HepG2 (cell line): ENCODE measurements at places on chromosomes 3 and 15.

DNA sequence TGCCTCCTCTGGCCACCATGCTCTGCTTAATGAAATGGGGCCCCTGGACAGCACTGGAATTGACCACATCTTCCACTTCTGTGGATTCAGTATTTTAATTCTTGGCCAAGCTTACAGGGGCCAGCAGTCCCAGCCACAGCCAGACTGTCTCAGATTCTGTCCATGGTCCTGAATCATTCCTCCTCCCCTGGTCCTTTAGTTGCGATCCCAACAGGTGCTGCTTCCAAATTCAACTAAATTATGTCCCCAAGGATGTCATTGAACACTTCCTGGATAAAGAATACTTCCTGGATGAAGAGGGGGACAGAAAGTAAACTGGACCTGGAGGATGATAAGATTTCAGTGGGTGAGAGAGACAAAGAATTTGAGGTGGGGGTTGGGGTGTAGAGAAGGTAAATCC is 111.1 kb upstream of the FOXB1 start:
- no peak for DNase-seq

DNA sequence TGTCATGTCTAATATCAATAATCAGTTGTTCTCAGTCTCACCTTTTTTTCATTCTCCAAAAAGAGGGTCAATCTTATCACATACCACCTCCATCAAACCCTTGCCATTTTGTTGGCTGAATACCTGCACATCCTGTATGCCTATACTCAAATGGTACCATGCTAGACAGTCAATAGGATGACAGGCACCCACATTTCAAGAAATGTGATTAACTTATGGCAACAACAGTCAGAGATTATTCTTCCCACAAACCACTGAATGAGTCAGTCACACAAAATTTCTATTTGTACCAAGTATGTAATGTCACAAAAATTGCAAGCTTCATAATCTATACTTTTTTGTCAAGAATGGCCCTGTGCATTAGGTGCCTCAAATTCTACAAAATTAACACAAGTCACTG is 5.1 kb upstream of the SLC27A2 start:
- no peak for DNase-seq

DNA sequence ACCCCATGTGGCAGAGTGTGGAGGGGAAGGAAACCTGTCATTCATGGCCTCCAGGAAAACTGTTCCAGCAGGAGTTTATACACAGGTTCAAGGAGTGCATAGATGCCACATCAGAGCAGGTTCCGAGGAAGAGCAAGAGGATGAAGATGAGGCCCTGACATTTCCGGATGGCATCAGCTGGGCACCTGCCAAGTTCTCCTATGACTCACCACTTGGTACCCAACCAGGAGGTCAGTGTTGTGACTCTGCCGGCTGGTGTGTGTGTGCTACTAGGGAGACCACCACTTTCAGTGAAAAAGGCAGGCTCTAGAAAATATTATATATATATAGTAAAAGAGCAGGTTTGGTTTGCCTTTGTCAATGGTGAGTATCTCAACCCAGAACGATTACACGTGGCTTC is 69.3 kb downstream of the NTRK3 start:
- no peak for DNase-seq

- DNase-seq, result no peak
Observed at GRCh38 chr15:84917452-84917851, 33.0 kb downstream of the SLC28A1 start.

DNA sequence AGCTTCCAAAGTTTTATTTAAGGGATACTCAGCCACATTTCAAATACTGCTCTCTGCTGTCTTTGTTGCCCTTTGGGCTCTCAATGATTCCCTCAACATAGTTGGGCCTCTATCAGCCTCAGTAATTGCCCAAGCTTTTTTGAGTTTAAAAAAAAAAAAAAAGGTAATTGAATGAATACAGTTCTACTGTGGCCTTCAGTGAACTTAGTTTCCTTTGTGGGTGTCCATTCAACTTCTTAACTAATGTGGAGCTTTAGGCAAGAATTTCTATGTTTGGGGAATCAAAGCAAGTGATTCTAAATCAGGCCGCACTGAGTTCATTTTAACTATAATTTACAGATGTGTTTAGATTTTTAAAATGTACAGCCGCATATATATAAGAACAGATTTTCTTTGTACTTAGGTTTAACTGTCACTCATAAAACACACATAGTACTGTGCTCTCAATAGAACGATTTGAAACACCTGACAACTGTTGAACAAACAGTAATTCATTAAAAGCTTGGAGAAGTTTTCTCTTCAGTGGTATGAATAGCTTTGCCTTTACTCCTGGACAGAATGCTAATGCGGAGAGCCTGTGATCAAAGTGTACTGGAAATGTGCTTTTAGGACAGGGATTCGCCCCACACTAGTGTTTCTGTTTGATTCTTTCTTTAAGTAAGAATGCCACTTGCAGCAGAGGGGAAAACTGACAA is 844.9 kb upstream of the SEMA6D start:
- DNase-seq, result no peak

- no peak for DNase-seq
Observed at GRCh38 chr3:1805331-1805730, 293.3 kb upstream of the CNTN4 start.

DNA sequence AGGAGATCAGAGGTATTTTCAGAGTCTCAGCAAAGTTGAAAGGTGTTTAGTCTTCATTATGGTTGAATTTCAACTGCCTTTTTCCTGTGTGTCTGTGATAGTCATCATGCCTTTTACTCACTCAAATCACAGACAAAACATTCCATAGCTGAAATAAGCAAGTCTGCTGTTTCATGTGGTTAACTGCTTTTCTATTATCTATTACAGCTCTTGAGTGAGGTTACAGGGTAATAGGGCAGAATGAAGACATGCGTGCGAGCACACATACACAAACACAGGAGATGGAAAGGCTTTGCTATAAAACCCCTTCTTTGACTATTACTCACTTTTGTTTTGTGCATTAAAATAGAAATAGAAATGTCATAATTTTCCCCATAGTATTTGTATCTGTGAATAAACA is 192.6 kb upstream of the RARB start:
- DNase-seq, result no peak

GRCh38 chr15:64070965-64071851 is 22.4 kb downstream of the CIAO2A start:
- DNase-seq, result peak; percentile 74

DNA sequence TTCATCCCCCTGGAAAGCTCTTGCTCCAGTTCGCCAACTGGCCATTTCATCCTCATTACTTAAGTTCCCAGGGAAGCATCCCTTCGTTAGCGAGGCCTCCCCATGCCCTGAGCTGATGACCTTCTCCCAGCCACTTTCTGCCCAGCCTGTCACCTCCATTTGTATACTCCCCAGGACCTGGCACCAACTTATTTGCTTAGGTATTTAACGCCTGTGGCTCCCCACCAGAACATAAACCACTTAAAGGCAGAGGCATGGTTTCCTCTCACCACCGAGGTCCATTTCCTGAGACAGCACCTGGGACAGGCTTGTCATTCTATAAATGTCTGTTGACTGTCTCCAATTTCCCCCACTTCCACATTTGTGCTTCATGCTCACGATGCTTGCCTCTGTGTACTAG is 189.0 kb downstream of the ZNF621 start:
- DNase-seq, result no peak

GRCh38 chr3:24420224-24420623 is 74.4 kb downstream of the THRB start:
- peak; percentile 21 for DNase-seq

GRCh38 chr3:178181784-178182183 is 354.5 kb upstream of the KCNMB2 start:
- no peak for DNase-seq

- no peak for DNase-seq
Observed at GRCh38 chr3:72553298-72553697, 294.9 kb downstream of the SHQ1 start.

DNA sequence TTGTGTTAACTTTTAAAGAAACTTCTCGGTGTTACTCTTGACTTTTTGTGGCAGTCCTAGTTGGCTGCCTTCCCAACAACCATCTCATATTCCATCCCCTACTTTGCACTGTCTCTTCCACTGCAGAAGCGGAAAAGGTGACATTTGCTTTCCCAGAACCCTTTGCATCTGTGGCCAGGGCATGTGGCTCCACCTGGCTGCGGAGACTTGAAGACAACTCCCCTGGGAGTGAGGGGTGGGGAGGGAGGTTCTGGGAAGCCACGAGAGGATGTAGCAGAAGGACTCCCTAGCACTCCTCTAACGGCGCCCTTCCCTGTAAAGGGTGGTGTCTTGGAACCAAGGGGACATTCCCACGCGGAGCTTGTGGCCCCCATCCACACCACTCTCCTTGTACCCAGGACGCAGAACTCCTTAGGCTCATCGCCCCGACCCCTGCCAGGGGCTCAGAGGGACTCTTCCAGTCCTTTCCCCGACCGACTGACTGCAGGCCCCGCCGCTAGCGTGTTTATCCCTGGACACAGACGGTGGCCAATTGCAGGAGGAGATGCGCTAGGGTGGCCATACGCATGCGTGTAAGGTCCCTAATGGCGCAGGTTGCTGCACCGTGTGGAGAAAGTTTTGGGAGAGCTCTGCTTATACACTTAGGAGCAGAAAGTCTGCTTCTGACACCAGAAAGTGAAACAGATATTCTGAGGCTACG is 33.2 kb upstream of the SECISBP2L start:
- no peak for DNase-seq

GRCh38 chr15:24848050-24848449 is 106.7 kb upstream of the SNRPN start:
- DNase-seq, result no peak

- no peak for DNase-seq
Observed at GRCh38 chr3:170802164-170803151, 67.5 kb downstream of the RPL22L1 start.

GRCh38 chr15:93239591-93239990 is 150.6 kb upstream of the RGMA start:
- DNase-seq, result no peak

DNA sequence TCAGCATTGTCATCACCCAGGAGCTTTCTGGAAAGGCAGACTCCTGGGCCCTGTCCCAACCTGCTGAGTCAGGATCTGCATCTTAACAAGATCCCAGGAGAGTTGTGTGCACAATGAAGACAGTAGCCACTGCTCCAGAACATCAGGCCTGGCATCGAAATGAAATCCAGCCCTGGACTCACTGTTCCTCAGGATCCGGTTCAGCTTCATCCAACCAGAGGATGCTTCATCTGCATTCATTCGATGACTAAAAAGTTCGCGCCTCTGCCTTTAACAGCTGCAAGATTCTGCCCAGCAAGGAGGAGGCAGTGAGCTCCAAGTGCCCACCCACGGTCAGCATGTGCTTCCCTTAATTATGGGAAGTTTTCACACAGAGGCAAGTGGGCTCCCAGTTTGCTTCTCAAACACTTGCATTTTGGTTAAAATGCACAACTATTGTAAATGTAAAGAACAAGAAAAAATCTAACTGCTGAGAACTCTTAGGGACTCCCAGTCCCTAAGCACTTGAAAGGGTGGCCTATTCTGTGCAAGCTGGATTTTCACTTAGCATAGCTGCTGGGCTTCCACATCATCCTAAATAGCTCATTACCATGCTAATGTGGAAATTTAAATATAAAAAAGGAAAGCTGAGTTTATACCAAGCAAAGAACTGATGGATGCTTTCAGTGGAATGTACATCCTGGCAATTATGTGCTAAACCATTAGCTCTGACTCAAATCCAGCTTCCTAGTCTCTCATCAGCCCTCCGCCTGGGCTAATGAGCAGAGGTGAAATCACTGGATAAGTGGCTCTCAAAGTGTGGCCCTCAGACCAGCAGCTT is 25.5 kb upstream of the ESYT3 start:
- DNase-seq, result no peak

DNA sequence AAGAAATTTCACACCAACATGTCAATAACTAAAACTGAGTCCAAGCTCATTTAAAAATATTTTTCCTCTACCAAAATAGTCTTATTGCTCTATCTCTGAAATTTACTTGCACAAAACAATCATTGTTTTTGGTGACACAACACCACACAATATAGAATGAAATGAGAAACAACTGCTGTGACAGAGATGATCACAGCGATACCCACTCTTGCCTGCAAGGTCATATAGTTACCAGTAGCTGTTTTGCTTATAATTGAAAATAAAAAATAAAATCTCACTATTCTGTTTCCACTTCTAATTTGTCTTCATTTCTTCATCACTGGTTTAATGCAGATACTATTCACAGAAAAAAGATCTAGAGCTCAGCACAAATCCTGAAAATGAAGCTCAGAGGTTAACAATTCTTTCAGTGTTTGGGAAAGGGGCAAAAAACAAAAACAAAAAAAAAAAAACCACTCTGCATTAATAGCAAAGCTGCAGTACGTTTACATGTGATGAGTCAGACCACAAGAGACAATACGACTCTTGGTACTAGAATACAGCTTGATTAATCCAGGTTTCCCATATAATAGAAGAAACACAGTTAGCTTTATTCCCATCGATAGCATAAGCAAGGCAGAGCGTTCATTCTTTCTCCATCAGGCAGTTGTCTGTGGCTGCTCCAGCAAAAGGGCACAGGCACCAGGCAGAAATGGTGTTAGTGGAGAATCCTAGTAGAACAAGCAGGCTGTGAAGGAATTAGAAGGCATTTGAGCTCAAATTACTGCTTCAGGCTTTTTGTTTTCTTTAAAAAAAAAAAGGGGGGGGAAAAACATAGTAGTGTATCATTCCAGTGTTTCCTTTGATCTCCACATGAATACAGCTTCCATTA is 773 bp downstream of the ANKRD28 start:
- DNase-seq, result peak; percentile 52

DNA sequence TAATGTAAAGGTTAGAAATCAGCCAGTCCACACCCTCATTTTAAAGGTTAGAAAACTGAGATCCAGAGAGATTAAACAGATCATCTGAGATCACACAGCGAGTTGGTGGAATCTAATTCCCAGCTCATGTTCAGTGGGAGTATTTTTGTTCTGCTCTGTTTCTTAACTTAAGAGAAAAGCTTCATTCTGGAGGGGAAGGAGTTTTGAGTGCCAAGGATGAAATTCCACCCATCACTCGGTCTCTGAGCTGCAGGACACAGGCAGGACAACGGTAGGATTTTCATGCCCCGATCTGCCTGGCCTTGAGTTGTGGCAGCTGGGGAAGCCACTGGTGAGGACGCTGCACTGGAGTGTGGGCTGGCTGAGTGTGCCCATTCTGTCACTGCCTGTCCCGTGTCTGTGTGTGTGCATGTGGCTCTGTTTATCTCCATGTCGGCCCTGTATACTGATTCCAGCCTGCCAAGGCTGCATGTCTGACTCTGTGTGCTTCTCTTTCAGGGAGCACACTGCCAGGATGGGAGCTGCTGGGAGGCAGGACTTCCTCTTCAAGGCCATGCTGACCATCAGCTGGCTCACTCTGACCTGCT is 94.3 kb downstream of the CEMIP start:
- no peak for DNase-seq
